ENCODE measurements at places on chromosomes 2 and 18. TPM values are rescaled to one million over a fixed set of nuclear protein-coding genes. Genes with fewer than 3 reads are reported as not detected.
A peak's percentile ranks its signal among the peaks of the same experiment; 100 is the strongest.

MGAT4A gene
- 8.0 TPM for total RNA-seq

NGEF gene
- total RNA-seq, result 0.43 TPM

DNA sequence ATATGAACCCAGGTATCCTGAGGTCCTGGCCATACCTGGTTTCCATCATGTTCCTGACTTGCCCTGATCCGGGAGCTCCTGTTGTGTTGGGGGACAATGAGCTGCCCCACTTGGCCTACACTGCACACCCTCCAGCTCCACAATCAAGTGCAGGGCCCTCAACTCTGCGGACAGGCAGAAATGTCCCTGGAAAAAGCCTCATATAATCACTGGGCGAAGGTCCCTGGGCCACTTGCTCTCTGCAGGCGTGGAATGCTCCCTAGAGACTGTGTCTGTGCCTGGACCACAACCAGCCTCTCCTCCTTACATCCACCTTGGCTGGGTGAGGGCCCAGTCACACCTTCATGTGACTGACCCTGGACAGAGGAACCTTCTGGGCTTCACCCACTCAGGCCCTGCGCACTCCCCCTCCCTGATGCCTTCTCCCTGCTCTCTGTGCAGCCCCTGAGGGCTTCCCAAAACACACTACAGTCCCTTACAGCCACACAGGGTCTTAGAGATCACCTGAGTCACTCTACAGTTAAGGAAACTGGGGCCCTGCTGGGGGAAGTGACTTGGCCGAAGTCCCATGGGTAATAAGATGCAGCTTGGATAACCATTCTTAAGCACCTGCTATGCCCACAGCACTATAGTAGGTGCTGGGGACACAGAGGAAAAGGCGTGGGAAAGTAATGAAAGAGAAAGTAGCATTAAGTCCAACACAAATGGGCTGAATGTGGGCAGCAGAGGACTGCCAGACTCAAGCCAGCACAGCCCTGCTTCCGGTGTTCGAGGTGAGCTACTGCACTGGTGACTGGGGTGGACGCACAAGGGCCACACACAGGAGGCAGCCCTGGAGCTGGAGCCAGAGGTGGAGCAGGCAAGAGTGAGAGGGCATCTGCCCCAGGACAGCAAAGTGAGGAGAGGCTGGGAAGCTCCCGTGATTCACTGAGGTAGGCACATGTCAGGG, 9.8 kb downstream of the BOLA3 start:
- no peaks in the 10 kb centered on the region for H3K27me3 ChIP-seq
- peaks cover 16% of the 10 kb centered on the region for H3K36me3 ChIP-seq
- no peak overlapping the region for H3K4me3 ChIP-seq
- no peak for DNase-seq
- H3K27ac ChIP-seq, result no peak overlapping the region
- no peaks in the 10 kb centered on the region for H3K4me1 ChIP-seq

GRCh38 chr2:96091711-96092572, 24.4 kb downstream of the ADRA2B start:
- no peaks in the 10 kb centered on the region for H3K4me1 ChIP-seq
- no peak overlapping the region for H3K27ac ChIP-seq
- no peak overlapping the region for H3K4me3 ChIP-seq
- no peak for DNase-seq
- no peaks in the 10 kb centered on the region for H3K27me3 ChIP-seq
- no peaks in the 10 kb centered on the region for H3K36me3 ChIP-seq

GRCh38 chr2:3864943-3865865, 161.8 kb downstream of the DCDC2C start:
- H3K4me3 ChIP-seq, result no peak overlapping the region
- peak overlapping the region; percentile 62 for H3K27ac ChIP-seq
- H3K4me1 ChIP-seq, result no peaks in the 10 kb centered on the region

DNA sequence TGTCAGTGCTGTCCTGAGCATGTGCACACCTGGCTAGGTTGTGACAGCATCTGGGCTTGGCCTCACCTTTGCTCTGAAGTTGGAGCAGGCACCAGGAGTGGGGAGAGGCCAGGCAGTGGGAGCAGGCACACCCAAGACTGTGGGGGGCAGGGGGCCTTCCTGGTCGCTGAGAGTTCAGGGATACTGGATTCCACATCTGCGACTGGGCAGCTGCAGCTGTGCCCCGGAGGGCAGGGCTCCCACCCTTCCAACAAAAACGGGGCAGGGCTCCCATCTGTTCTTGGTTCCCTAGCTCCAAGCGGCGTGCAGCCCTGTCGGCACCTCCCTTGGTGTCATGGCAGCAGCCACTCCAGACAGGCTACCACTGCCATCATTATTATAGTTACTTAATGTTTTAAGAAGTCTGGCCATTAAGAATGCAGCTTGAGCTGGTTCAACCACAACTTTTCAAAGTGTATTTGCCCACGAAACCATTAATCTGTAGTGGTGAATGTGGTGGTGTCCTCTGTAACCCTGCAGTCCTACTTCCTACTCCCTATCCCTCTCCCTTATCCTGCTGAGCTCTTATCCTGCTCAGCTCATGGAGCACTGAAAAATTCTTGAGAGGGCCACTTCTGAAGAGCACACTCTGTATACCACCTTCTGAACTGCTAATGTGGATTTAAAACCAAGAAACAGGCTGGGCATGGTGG, 48.0 kb upstream of the RAB1A start:
- DNase-seq, result no peak
- no peak overlapping the region for H3K4me3 ChIP-seq
- H3K27me3 ChIP-seq, result no peaks in the 10 kb centered on the region
- H3K27ac ChIP-seq, result no peak overlapping the region

DNA sequence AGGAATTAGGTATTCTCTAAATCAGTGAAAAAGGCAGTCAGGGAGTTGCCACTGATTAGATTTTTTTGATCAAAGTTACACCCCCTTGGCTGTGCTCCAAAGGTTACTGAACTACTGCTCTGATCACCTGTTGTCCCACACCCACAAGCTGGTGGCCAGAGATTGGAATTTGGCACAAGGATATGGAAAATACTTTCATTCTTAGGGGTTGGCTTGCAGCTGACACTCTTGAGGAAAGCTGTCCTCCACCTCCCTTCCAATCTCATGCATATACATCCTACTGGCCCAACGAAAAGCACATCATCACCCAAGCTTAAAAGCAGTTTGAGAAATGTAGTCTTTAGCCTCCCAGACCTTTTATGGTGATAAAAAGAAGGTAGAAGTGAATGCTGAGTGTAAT, 329.5 kb upstream of the CHAC2 start:
- H3K4me3 ChIP-seq, result no peak overlapping the region
- H3K27ac ChIP-seq, result no peak overlapping the region
- no peaks in the 10 kb centered on the region for H3K27me3 ChIP-seq
- DNase-seq, result no peak

DNA sequence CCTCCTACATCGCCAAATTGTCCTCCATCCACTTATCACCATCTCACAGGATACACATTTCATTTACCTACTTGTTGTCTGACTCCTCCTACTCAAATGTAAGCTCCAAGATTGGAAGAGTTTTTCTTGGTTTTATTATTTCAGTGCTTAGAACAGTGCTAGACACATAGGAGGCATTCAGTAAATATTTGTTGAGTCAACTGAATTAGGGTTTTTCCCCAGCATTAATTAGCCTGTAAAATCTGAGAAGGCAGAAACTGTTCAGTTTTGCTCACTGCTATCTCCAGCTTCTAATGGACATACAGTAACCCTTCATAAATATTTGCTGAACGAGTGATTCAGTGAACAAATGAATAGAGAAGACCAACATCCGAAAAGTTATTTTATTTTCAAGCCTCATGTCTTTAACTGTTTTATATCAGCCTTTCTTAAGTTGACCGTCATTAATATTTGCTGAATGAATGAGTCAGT, 800 bp downstream of the TTC21B start:
- peak overlapping the region; percentile 82 for H3K27ac ChIP-seq
- H3K4me3 ChIP-seq, result peak overlapping the region; percentile 77
- no peaks in the 10 kb centered on the region for H3K27me3 ChIP-seq
- no peak for DNase-seq
- H3K4me1 ChIP-seq, result peaks cover 16% of the 10 kb centered on the region
- peaks cover 3% of the 10 kb centered on the region for H3K36me3 ChIP-seq

DNA sequence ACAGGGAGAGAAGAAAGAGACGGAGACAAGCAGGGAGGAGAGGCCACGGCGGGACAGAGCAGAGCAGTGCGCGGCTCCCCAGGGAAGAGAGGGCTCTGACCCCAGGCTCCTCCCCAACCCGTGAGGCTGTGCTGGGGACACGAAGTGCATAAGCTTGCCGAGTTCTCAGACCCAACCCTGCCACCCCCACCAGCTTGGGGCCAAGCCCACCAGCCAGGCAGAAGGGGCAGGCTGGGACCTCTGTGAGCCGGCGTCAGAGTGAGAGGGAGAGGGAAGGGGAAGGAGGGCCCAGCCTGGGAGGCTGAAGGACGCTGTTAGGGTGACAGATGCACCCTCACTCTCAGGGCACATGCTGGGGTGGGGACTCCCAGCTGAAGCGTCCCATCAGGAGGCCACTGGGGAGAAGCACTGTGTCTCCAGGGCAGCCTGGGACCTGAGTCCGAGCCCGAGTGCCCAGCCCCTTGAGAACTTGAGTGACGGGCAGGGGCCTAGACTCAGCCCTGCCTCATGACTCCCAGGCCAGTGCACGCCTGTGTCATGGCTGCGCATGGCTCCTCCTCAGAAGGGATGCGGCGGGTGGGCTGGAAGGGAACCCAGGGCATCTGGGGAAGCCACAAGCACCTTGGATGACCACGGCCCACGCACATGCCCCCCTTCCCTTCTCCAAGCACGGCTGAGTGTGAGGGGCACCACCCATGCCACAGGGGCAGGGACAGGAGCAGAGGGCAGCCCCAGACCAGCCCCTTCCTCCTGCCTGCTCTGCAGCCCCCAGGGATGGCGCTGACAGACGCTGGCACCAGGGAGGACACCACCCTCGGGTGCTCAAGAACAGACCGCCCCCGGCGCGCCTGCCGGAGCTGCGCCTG, 31.0 kb downstream of the MTERF4 start:
- no peak for DNase-seq
- H3K27ac ChIP-seq, result no peak overlapping the region
- H3K36me3 ChIP-seq, result peaks cover 97% of the 10 kb centered on the region
- H3K4me3 ChIP-seq, result no peak overlapping the region

DNA sequence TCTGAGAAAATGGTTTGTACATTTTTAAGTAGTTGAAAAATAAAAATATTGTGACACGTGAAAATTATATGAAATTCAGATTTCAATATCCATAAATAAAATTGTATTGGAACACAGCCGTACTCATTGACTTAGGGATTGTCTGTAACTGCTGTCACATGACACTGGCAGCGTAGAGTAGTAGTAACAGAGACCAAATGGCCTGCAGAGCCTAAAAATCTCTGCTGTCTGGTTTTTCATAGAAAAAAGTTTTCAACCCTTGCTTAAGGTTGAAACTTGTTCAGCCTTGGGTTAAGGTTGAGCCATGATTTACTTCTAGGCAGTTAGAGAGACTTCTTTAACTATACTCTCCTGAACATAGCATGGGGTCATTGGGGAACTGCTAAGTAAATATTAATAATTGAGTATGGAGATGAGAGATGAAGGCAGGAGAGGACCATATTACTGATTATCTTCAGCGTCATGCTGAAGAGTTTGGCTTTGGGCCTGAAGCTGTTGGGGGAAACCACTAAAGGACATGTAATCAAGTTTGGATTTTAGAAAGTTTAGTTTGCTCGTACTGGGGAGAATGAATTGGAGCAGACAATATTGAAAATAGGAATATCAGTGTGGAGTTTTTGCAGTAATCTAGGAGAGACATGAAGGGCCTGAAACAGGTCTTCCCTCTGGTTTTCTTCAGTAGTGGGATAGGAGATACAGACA, 16.2 kb downstream of the EML4 start:
- no peak for DNase-seq
- no peaks in the 10 kb centered on the region for H3K27me3 ChIP-seq
- peaks cover 41% of the 10 kb centered on the region for H3K4me1 ChIP-seq

GRCh38 chr18:59665057-59666006, 31.9 kb downstream of the CCBE1 start:
- DNase-seq, result no peak
- no peaks in the 10 kb centered on the region for H3K4me1 ChIP-seq
- no peak overlapping the region for H3K4me3 ChIP-seq
- no peaks in the 10 kb centered on the region for H3K27me3 ChIP-seq
- no peaks in the 10 kb centered on the region for H3K36me3 ChIP-seq

GRCh38 chr18:28045176-28045810, 131.6 kb downstream of the CDH2 start:
- H3K4me1 ChIP-seq, result no peaks in the 10 kb centered on the region
- H3K4me3 ChIP-seq, result no peak overlapping the region
- no peaks in the 10 kb centered on the region for H3K36me3 ChIP-seq
- H3K27me3 ChIP-seq, result no peaks in the 10 kb centered on the region
- H3K27ac ChIP-seq, result no peak overlapping the region

DNA sequence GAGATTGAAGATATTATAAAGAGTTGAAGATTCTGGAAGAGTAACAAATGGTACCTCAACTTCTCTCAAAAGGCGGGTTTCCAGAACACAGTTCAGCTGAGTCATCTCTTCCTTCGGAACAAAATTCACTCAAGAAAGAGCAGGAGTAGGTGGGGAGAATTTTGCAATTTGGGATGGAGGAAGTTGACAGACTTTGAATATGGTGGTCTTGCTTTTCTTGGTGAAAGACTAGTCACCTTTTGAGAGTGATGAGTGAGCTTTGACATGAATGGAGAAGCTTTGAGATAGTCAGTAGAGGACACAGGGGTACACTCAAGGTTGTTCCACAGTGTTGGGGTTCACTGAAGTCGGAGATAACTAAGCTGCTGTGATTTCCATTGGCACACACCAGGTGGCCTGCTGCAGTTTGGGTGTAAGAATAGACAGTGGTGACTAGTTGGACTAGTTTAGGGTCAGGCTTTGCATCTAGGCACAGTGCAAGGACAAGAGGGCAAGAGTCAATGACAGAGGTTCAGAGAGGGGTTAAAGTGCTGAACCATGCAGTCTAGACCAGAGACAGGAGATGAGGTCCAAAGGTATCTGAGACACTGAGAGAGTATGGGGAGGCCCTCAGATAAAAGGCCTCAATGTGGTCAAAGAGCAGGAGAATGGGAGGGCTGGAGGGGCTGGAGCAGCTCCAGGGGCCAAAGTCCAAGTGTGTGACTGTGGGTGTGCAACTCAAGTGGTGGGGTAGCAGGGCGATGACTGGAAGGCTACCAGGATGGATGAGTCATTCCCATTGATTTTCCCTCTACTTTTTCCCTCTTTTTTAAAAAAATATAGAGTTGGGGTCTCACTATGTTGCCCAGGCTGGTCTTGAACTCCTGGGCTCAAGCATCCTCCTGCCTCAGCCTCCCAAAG, 7.7 kb downstream of the CCL20 start:
- no peaks in the 10 kb centered on the region for H3K36me3 ChIP-seq
- H3K27ac ChIP-seq, result no peak overlapping the region
- no peaks in the 10 kb centered on the region for H3K27me3 ChIP-seq
- no peak overlapping the region for H3K4me3 ChIP-seq
- H3K4me1 ChIP-seq, result peaks cover 9% of the 10 kb centered on the region
- DNase-seq, result no peak

DNA sequence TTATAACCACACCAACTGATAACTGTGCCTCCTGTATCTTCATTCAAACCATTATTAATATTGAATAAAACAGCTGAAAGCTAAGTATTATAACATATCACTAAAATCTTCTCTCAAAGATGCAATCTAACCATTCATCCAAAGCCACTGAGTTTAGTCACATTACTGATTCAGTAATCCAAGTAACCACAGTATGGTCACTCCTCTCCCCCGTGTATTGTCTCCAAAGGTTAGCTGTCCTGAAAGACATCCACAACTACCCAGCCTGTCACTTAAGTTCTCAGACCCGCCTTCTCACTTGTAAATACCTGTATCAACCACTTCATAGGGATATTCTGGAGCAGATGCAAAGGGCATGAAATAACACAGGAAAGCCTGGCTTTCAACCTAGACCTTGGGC, 213.4 kb upstream of the BOD1L2 start:
- peaks cover 5% of the 10 kb centered on the region for H3K36me3 ChIP-seq
- no peaks in the 10 kb centered on the region for H3K27me3 ChIP-seq
- H3K4me1 ChIP-seq, result no peaks in the 10 kb centered on the region
- H3K4me3 ChIP-seq, result no peak overlapping the region
- DNase-seq, result no peak
- H3K27ac ChIP-seq, result no peak overlapping the region
